ENCODE measurements at places on chromosomes 16 and 17.

DNA sequence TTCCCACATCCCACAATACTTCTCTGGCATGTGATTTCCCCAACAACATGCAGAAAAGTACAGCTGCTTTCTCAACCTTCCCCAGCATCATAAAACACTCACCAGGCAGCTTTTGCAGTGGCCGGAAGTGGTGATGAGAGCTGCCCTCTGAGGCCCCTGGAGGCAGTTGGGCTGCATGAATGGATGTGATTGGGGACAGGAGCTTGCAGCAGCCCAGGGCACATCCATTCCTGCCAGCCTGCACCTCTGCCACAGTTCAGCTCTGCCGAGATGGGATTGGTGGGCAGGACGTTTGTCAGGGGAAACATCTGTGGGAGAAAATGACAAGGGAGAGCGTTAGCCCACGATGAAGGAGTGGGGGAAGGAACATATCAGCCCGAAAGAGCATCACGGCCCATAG, 19.8 kb downstream of the NUBP1 start:
- DNase-seq = no peak

DNA sequence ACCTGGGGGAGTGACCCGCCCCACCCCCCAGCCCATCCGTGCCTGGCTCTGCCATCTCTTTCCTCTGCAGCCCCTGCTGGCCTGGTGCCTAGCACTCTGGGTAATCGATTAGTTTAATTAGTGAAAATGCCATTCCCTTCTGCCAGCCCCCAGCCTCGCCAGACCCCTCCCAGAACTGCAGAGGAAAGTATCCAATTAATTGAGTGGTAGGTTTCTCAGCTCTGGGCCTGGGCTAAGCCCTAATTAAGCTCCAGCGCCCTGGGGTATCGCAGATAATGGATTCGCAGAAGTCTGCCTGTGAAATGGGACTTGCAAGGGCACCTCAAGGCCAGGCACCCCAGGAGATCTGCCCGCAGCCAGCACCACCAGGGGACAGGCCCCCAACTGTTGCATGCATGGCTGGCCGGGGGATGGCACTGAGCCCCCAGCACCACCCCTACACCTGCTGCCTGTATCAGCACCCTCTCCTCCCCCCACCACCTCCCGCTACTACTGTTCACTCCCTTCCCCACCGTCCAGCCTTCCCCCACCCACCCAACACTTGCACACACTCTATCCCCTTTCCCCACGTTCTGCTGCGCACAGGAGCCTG, 19.7 kb upstream of the SPPL2C start:
- DNase-seq = no peak

DNA sequence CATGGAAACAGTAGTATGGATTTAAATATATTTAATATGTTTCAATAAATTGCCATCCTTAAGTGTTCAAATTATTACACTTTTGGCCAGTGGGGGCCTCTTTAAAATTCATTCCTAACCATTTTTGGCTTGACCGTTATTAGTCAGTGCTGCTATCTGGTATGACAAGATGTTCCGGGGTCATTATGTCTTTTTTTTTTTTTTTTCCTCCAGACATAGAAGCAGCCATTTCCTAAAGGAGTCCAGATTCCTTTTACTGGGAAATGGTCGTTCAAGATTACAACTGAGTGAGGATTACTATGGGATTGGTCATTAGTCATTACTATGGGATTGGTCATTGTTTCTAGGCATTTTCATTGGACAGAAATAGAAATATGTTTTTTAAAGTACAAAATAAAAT, 53.4 kb downstream of the NF1 start:
- DNase-seq = no peak

GRCh38 chr16:27111486-27111885, 44.8 kb downstream of the C16orf82 start:
- no peak for DNase-seq

GRCh38 chr17:78974635-78975591, 4.8 kb downstream of the LGALS3BP start:
- no peak for DNase-seq

DNA sequence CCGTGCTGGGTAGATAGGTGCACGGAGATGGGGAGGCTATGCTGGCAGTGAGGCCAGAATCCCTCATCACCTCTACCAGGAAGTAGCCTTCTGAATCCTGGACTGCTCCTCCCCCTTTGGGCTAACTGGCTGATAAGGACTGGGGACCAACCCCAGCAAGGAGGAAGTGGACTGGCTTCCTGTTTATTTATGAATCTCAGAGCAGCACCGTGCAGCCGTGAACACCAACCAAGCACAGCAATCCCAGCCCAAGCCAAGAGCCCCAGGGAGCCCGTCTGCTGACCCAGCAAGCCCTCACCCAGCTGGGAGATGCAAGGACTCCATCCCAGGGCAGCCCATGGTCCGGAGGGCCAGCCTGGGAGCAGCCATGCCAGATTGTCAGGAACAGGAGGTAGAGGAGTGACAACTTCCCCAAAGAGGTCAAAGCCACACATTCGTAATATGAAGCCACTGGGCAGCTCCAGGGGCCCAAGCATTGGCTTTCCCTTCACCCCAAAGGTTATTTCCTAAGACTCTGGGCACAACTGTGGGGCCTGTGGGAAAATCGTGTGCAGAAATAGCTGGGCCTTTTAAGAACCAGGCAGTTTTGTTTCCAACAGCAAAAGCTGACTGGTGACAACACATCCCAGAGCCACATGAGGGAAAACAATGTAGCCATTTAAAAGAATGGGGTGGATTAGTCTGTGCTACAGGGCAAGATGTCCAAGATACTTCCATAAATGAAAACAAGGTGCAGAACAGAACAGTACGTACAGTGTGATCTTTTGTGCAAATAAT, 23.9 kb downstream of the PHB1 start:
- DNase-seq = no peak

All from HuH-7 (cell line).